ENCODE measurements at places on chromosomes 6 and 20. TPM values are rescaled to one million over a fixed set of nuclear protein-coding genes. Genes with fewer than 3 reads are reported as not detected.

DNA sequence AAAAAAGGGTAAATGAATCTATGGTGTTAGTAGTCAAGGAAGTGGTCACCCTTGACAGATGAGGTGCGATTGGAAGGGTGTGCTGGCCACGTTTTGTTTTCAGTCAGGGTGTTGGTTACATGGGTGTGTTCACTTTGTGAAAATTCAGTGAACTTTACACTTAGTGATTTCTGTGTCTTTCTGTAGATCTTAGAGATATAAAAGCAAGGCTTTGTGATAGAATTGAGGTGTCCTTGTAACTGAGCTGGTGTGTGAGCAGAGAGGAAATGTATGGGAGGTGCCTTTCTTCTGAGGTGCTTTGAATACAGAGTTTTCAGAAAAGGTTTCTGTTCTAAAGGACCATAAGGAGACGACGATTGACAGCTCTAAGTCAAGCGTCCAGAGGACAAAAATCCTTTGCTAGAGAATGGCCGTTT is 90.5 kb downstream of the SAMD3 start:
- no peak for DNase-seq

- DNase-seq, result no peak
Measured at GRCh38 chr6:151109869-151110575, 129.7 kb upstream of the AKAP12 start.

RBPJL gene
- not detected for total RNA-seq

DNA sequence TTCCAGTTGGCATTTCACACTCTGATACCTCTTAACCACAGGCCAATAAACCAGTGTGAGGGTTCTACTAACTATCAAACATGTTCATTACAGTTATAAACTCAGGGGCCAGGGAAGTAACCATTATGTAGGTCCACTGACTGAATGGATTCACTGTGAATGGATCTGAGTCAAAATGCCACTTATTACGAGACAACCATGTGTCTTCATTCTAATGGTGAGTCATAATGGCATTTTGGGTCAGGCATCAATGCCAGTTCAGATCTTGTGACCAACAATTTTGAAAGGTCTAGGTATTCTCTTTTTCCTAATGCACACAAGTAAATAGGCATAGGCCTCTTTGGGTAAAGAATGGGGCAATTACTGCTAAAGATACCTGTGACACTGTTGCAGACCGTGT is 112.2 kb upstream of the HEY2 start:
- DNase-seq, result no peak

GRCh38 chr20:47817573-47817972 is 32.3 kb upstream of the SULF2 start:
- no peak for DNase-seq

RNF39 gene
- total RNA-seq, result not detected

SLC22A2 gene
- not detected for total RNA-seq

GRCh38 chr6:132751828-132752227 is 5.9 kb downstream of the VNN2 start:
- no peak for DNase-seq

LY6G6D gene
- not detected for total RNA-seq

TCF21 gene
- total RNA-seq, result 3.3 TPM

DNA sequence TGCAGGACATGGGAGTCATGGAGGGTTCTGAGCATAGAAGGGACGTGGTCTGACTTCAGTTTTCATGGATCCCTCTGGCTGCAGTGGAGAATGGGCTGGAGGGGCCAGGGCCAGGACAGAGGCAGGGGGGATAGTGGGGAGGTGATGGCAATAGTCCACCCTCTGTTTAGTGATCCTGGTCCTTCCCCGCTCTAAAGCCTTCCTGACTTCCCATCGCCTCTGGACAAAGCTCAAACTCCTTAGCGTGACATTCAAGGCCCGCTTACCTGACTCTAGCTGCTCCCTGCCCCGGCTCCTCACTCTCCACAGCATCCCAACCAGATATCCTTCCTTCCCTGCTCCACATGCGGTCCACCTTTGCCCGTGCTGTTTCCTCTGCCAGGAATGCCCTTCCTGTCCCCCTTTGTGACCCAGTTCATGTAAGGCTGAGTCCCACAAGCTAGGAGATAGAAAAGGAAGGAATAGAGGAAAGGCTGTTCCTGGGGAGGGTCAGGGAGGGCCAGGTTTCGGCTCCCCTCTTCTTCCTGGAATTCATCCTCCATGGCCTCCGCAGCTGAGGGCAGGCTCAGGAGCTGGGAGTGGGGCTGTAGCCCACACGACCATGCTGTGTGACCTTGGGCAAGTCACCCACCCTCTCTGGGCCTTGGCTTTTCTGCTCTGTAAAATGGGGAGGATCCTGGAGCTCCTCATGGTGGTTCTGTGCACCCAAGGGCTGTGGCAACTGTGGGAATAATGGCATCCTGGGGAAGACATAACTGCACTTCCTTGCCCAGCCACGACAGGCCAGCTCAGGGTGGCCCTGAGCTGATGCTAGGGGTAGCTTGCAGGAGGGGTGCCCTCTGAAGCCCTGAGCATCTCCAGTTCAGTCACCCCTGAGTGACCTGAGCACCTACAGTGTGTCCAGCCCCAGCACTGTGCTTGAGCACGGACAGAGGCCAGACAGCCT is 116.1 kb downstream of the CEBPB start:
- DNase-seq, result no peak

DNA sequence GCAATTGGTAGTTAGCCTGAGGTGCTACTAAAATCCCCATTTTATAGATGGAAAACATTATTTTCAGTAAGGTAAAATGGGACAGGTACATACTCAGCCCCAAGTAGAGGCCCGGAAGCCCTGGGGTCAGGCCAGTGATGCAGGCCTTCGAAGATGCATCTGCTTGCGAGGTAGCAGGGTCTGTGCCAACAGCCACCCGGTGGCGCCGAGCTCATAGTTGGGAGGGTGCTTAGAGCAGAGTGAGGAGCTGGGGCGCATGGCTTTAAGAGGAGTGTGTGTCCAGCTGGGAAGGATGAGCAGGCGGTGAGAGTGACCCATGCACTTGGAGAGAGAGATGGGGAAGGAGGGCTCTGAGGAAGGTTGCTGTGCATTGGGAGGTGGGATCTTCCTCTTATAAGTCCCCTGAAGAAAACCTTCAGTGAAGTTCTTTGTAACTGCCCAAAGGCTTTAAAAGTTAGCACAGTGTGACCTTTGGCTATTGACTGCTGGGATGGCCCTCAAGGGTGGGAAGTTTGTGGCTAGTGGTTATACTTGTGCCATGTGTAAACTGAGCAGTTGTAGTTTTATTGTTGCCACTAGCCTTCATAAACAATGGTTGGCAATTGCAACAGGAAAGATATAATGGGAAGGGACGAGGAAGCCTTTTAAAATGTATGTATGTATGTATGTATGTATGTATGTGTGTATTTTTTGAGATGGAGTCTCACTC is 71.1 kb downstream of the TOX2 start:
- no peak for DNase-seq

DNA sequence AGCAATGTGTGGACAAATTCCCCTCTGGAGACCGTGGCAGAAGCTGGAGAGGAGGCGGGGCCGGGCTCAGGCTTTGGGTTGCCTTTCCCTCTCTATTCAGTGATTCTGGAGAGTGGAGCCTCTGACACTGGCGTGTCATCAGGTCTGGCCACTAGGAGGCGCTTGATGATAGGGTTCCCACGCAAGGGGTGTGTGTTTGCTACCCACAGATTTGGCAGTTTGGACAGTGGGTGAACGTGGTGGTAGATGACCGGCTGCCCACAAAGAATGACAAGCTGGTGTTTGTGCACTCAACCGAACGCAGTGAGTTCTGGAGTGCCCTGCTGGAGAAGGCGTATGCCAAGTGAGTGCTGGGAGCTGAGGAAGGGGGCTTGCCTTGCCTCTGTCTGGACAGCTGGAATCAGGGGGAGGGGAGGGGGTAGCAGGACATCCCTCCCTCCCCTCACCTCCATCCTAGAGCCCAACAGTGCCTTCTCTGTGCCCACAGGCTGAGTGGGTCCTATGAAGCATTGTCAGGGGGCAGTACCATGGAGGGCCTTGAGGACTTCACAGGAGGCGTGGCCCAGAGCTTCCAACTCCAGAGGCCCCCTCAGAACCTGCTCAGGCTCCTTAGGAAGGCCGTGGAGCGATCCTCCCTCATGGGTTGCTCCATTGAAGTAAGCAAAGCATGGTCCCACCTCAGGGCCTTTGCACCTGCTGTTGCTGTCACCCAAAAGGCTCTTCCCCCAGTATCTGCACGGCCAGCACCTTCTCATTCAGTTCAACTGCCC is 14.3 kb downstream of the CAPN11 start:
- peak; percentile 90 for DNase-seq

DNA sequence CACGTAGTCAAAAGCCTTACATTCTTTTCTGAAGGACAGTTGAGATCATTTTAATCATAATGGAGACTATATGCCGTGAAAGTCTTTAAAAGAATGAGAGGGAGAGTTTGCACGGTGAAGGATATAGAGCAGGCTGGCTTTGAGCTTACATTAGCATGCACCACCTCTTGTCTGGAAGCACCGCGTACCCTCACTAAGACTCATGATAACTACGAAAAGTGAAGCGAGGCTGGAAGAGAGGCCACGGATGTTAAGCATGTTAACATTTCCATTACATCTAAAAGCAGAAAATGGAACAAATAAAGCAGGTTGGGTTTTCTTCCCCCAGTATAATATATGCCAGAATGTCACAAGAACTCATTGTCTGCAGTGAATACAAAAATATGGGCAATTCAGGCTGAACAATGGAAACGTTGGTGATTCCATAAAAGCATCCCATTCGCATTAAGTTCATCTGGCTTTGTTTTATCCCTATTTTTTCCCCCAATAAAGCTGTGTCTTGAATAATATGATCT is 40.6 kb upstream of the NKX2-2 start:
- DNase-seq, result no peak

DNA sequence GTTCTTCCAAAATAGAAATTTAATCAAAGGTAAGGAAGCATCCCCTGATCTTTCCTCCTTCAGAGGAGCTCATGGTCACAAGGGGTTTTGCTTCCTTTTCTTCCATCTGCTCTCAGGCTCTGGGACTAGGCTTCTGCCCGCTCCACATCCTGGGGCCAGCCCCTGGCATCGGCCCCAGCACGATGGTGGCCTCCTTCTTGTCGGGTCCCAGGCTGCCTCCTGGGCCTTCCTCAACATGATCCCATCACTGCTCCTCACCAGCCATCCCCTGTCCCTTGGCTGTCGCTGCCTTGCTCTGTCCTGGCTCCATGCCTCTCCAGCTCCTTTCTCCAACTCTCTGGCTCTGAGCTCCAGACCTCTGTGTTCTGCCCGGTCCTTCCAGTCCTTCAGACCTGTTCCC is 4.1 kb downstream of the PHACTR3 start:
- no peak for DNase-seq

- peak; percentile 82 for DNase-seq
Measured at GRCh38 chr20:57392512-57393271, 1.5 kb downstream of the RBM38 start.

- no peak for DNase-seq
Measured at GRCh38 chr6:93794166-93794565, 374.8 kb upstream of the EPHA7 start.

ACOT8 gene
- 31.9 TPM for total RNA-seq

DNA sequence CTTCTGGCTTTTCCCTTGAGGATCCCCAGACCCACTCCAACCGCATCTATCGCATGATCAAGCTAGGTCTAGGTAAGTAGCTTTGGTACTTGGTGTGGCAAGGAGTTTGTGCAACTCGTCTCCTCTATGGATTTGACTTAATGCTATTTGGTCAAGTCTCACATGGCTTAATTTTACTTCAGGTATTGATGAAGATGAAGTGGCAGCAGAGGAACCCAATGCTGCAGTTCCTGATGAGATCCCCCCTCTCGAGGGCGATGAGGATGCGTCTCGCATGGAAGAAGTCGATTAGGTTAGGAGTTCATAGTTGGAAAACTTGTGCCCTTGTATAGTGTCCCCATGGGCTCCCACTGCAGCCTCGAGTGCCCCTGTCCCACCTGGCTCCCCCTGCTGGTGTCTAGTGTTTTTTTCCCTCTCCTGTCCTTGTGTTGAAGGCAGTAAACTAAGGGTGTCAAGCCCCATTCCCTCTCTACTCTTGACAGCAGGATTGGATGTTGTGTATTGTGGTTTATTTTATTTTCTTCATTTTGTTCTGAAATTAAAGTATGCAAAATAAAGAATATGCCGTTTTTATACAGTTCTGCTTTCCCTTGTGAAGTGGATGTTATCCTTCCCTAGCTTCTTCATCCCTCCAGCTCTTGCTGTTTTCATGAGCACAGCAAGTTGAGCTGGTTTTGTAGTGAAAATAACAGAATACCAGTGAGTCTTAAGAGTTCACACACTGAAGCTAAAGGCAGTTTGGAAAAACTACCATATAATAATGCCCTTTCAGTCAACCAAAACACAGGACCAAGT is 3.8 kb downstream of the SLC35B2 start:
- no peak for DNase-seq

DNA sequence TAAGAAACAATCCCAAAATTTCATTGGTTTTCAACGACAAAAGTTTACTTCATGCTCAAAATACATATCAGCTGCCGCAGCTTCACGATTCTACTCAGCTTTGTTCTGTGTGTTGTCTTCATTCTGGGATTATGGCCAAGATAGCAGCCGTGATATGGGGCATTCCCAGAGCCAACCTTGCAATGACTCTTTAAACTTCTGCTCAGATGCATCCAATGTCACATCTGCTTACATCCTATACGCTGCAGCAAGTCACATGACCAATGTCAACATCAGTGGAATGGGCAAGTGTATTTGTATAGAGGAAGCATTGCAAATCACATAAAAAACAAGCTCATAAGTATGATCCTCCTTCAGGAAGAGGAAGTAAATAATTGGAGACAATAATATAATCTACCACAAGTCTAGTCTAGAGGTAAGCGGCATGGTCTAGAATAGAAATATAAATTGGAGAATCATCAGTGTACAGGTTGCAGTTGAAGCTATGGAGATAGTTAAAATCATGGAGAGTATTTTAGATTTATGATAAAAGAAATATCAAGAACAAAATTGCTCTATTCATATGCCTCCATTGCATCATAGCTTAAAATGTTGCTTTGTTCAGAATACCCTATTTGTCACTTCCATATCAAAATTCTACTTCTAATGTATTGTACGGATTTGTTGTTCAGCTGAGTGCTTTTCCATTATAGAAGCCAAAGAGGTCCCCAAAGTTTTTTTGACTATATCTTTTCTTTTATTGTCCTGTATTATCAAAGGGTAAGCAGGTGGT is 7.2 kb upstream of the C6orf141 start:
- DNase-seq, result no peak

GJA1 gene
- 322 TPM for total RNA-seq

DNA sequence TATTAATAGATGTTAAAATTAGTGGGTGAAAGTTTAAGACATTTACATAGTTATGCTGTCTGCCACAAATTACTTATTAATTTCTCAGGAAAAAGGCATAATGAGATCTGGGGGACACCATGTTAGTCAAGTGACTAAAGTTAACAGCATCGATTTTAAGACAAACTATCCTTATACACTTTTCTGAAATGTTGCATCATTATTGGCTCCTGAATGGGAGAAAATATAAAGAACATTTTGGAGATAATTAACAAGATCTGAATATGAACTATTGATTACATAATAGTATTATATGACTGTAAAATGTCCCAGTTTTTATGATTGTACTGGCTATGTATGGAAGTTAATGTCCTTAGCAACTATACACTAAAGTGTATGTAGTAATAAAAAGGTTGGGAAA is 7.9 kb downstream of the OR2B3 start:
- no peak for DNase-seq

Data from left ventricle myocardium superior (tissue), 1 donor.